PC-3 (cell line): ENCODE measurements at places on chromosomes 12 and 14. TPM values are rescaled to one million over a fixed set of nuclear protein-coding genes. Genes with fewer than 3 reads are reported as not detected.

Gene ADSS1
- total RNA-seq, result 7.9 and 8.8 TPM in 2 replicates

- peak; percentile 91 for DNase-seq
These were observed 222.0 kb upstream of the CPNE8 start for GRCh38 chr12:39127401-39127800.

- DNase-seq, result peak; percentile 49
These were observed 176.0 kb downstream of the EGLN3 start for GRCh38 chr14:33774723-33775470.

DNA sequence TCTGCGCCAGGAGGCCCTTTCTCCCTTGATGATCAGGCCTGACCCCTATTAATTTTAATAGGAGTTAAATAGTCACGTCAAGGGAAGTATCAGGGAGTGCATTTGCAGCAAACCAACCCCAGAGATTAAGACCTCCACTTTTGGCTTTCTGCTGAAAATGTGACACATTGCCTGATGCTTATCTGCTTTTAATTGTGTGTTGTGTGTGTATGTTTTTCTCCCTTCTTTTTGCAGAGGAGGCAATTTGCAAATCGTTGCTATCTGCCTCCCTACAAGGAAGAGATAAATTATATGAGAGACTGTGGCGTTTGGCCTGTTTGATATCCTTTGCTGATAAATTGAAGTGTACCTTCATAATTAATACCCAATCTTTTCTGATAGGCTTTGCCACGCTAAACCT lies 822.9 kb downstream of the VRK1 start:
- no peak for DNase-seq

GRCh38 chr14:101064121-101064661 lies 160.7 kb upstream of the RTL1 start:
- DNase-seq, result no peak
